WTC11 (cell line): ENCODE measurements at places on chromosomes 1 and 21. TPM values are rescaled to one million over a fixed set of nuclear protein-coding genes. Genes with fewer than 3 reads are reported as not detected.

DNA sequence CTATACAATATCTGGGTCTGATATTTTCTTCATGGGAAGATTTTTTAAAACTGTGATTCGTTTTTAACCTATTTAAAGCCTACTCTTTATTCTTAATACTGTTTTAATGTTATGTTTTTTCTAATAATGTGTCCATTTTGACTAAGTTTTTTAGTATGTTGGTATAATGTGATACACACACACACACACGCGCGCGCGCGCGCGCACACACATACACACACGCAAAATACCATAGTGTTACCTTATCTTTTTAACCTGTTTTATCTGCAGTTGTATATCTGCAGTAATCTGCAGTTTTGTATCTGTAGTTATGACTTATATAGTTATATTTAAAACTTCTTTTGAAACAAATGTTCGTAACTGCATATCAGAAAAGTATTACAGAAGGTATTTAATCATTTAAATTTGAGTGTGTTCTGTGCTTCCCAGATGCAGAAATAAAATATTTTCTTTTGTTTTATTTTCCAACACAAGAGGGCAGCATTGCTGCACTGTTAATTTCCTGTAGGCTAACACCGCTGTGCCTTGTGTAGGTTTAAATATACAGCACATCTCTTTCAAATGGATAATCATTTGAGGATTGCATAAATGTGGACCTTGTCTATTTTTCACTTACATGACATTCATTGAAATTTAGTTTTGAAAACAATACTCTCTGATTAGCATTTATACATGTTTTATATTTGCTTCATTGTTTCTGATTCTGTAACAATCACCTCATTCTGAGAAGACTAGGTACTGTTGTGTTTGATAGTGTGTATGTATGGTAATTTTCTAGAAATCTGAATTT, 166.1 kb downstream of the PDE4B start:
- no peak for DNase-seq

DNA sequence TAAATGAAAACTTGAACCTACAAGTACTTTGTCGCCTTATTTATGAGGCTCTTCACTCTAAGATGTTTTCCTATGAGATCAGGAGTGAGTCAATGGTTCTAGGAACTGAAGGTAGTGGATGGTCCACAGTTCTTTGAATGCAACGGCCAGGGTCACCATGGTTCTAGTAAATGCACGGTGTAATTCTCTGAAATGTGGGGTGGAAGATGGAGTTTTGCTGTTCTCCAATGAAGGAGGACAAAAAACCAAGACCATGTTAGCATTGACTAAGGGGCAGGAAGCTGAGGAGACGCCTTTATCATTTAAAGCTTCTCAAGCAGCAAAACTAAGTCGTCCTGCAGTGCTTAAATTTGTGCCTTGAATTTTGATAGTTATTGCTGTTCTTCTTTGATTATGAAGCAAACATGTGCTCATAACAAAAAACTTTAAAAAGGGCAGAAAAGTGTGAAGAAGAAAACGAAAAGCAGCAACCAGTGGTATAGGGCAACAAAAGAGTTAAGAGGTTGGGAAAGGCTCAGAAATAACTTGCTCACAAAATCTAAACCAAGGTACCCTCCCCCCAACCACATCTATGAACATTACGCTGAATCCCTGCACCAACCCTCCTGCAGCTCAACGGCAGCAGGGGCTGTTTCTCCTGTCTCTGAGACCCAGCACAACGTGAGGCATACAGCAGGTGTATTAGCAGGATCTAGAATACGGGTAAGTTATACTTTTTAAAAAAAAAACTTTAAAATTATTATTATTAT, 85.0 kb downstream of the MRPL37 start:
- DNase-seq, result no peak

DNA sequence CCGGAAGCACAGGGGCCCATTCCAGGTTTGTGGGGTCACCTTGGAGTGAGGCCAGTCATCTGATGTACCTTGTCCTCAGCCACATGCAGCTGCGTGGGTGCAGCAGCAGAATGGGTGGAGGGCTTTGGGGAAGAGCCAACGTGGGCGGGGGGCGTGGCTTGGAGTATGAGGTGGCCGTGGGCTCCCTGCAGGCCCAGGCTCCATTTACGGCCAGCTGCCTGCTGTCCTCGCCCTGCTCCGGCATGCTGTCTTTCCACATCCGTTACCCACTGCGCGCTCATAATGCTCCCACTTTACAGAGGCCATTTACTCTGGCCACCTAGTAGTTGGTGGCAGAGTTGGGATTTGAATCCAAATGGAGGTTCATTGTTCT, 27.8 kb upstream of the TINAGL1 start:
- no peak for DNase-seq

DNA sequence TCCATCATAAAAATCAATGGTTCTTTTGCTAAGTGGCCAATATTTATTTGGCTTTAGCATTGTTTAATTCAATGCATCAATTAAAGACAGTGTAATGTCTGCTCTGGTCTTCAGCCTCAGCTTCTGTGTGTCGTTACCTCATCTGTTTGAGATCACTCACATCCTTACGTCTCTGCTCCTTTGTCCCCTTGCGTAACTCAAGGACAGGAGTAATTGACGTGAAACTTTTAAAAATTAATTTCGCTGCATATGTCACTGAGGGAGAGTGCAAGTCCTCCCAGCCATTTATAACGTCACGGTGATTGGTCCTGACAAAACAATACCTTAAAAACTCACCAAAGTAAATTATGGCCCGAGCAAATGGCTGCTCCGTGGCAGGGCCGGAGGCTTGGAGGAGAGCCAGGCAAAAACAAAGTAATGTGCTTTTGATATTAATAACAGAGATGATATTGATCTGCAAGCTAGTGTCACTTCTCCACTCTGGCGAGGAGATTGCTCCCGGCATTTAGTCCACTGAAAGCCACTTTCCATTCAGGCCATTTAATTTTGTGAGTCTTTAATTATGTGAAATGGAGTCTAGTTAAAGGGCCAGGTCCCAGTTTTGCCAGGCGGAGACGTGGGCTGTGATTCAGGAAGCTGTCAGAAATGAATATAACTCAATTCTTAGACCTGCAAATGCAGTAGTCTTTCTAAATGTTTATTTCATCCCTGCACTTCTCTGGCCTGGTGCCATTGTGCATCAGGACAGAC, 150.9 kb upstream of the POU3F1 start:
- DNase-seq, result no peak

The HSD11B1 gene
- total RNA-seq, result 0.41 TPM in 1 of 3 replicates, not detected in the others

The RHOU gene
- total RNA-seq, result 5.8 to 6.0 TPM (median 5.8 TPM) in 3 replicates
